ENCODE measurements at places on chromosomes 16 and 17.

GRCh38 chr16:11248133-11248532 is 7.9 kb downstream of the SOCS1 start:
- no peak for DNase-seq

GRCh38 chr17:7208754-7209460 is 10.7 kb downstream of the DLG4 start:
- no peak for DNase-seq

DNA sequence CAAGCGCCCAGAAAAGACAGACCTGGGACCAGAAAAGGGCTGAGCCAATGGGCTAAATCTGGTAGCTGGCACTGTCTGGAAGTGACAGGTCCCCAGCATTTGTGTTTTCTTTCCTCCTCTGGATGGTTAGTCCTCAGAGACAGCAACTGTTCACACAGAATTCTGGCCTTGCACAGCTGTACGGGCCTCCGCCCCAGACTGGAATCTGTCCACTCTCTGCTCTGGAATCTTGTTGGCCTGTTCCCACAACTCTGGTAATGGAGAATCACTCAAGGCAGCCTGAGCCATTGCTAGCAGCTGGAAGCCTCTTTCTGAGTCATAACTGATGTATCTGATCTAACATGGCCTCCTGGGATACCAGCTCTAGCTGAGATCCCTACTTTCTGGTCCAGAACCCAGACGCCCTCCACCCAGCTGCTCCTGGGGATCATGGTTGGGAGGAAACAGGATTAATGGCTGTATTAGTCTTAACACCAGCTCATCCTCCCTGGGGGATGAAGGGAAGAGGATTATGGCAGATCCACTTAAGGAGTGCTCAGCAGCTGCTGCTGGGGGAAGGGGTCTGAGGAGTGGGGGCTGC is 9.1 kb downstream of the ZNF668 start:
- no peak for DNase-seq

DNA sequence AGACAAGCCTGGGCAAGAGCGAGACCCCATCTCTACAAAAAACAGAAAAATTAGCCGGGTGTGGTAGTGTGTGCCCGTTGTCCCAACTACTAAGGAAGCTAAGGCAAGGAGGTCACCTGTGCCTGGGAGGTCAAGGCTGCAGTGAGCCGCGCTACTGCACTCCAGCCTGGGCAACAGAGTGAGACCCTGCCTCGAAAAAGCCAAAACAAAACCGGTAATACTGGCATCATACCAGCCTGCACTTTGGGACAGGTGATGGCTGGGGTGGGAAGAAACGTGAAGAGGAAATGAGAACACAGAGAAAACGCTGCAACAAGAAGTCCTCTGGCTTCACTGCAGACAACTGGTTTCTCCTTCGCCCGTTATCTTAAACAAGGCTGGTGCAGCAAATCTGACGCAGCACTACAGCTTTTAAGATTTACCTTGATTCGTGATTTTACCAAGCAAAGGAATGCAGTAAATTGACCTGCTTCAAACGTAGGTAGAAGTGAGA is 725 bp upstream of the CASC3 start:
- no peak for DNase-seq

- peak; percentile 70 for DNase-seq
Observed at GRCh38 chr17:43846221-43846712, 709 bp upstream of the CD300LG start.

GRCh38 chr16:27925612-27926011 is 137.9 kb downstream of the GSG1L start:
- DNase-seq: no peak

GRCh38 chr16:68744744-68745280 is 7.7 kb downstream of the CDH1 start:
- DNase-seq: no peak

DNA sequence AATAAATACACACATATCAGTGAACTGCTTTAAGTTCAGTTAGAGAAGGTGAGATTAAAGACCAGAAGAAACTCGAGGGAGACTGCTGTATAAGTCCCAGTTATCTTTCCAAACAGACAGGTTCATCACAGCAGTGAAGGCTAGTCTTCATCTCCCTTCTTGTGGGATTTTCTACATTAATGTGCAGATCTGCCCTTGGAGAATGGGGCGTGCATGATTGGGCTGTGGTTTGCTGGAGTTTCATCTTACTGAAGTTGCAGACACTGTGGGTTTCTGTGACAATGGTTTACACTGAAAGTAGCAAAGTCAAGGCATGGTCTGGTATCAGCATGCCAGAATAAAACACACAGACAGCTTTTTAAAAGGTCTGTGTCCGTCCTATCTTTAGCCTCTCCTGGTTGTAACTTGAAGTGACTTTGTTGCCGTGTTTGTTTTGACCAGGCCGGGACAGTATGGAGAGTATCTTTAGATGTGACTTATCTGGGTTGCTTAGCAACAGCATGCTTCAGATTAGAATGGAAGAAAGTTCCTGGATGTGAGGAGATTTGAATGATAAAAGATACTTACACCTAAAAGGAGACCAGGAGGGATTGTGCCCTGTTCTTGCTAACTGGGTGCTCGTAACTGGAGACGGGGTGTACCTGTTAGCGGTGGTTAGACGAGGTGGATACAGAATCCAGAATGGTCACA is 16.1 kb downstream of the NAA60 start:
- DNase-seq: no peak

GRCh38 chr16:85213926-85214675 is 101.8 kb upstream of the CIBAR2 start:
- DNase-seq: no peak

DNA sequence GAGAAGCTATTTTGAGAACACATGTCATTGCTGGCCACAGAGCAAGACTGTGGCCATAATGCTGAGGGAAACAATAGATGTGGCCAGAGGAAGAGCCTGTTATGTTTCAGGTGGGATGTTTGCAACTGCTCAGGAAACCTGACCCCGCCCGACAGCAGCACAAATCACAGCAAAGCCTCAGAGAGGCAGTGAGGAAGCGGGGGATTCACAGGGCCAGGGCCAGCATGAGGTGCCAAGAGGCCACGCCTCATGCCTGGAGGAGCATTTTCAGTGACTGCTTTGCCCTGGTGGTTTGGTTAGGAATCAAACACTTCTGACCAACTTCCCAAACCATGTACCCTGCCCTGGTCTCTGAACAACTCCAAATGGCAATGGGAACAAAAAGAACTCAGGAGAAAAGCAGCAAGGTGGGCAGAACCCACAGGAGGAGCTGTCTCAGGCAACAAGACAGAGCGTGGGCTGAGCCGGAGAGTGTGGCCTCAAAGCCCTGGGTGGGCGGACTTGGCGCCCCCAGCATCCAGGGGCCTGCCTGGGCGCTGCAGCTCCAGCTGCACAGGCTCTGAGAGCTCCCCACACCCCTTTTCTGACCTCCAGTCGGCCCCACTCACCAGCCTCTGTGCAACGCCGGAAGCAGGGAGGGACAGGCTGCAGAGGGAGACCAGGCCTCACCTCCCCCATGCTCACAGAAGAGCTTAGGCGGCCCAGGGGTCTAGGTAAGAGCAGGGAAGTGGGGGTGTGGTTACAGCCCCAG is 20.6 kb downstream of the HIC1 start:
- no peak for DNase-seq

- no peak for DNase-seq
Observed at GRCh38 chr17:30808785-30809286, 15.7 kb downstream of the CRLF3 start.

DNA sequence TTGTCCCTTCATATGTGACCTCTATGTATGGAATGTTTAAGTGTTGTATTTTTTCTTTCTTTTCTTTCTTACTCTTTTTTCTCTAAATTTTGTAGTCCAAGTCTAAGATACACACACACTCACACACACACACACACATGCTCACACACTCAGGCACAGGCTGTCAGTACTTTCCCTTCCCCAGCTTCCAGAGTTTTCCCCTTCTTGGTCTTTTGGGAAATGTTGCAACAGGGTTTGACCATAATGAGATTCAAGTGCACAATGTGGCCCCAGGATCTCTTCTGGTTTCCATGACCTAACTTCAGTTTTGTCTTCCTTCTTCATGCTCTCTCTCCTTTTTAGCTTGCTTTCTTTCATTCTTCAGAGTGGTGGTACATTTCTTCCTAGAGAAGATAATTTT is 289.8 kb upstream of the FOXF1 start:
- DNase-seq: no peak

DNA sequence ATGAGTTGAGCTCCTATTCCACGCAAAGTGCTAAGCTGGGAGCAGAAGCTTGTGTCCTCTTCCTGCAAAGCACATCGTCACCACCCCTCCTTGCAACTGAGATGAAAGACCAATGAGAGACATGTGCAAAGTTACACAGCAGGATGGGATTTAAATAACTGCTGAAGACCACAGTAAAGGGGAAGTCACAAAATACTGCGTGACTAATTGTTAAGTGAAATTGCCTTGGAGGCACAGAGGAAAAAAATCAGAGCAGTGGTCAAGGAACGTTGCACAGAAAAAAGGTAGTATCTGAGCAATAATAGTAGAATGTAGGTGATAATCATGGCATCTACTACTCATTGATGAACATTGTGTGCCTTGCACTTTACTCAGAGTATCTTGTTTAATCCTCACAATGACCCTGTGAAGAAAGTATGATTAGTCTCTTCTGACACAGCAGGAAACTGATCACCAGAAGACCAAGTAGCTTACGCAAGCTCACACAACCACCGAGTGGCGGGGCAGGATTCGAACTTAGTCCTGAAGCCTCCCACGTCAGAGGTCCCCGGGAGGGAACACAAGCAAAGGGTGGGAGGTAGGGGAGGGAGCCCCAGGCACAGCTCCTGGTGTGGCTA is 15.4 kb upstream of the MYO18A start:
- peak; percentile 32 for DNase-seq

- no peak for DNase-seq
Observed at GRCh38 chr16:78932355-78932943, 668.1 kb downstream of the MAF start.

DNA sequence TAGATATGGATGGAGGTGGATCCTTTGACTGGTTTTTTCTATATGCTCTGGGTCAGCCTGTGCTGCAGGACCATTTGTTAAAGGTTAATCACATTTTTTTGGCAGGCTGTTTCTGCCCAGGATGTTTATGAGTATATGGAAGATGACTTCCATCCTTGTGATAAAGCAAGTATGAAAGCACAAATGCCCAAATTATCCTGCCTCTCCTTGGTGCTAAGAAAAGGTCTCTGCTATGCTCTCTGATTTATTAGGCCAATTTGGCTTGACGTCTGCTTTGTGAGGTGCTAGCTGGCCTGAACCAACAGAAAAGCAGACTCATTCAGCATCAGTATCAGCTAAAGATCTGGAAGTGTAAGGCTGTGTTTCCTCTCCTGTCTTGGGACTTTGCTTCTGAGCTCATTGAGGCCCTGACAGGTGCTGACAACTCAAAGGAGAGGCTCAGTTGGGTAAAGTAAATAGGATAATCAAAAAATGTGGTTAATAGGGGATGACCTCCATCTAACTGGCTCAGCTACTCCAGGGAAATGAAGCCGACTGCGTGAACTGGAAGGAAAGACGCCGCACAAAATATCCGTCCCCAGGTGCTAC is 15.2 kb downstream of the ANKRD40 start:
- DNase-seq: no peak

DNA sequence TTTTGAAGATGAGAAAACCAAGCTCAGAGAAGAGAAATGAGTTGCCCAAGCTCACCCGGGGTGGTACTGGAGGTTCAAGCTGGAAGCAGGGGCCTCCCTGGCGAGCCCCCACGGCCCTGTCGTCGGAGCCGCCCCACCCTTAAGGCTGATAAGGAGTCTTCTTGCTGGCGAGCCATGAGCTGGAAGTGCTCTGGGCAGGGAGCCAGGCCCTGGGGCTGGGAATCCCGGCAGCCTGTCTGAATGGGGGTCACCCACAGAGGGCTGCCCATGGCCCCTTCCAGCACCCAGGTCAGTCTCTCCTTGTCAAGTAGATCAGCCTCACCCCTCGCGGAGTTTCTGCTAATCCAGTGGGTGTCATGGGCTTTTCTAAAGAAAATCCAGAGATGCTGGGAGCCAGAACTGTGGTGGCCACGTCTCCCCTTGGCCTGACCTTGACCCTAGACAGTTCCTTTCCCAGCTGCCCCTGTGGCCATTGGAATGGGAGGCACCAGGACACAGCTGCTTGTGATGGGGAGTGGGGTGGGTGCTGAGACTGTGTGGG is 1.2 kb upstream of the P2RX1 start:
- no peak for DNase-seq

GRCh38 chr17:36147601-36148000 is 28.8 kb downstream of the TBC1D3B start:
- no peak for DNase-seq

- DNase-seq: no peak
Observed at GRCh38 chr16:50501986-50502615, 46.1 kb upstream of the NKD1 start.

- no peak for DNase-seq
Observed at GRCh38 chr17:6100146-6100545, 30.0 kb downstream of the WSCD1 start.

GRCh38 chr17:76681222-76682137 is 29.3 kb downstream of the MXRA7 start:
- DNase-seq: peak; percentile 32

DNA sequence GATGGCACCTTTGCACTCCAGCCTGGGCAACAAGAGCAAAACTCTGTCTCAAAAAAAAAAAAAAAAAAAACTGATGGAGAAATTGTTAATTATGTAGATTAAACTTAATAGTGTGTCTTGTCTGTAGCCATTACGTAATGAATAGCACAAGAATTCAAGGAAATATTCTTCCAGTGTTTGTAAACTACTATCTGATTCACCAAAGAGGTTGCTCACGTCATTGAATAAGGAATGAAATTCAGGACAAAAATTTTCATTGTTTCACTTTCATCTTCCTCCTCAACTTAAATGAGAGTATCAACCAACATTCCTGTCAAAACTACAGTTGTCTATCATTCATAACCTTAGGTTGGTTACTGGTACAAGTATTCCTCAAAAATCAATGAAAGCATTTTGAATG is 30.7 kb upstream of the MYO18A start:
- DNase-seq: no peak

GRCh38 chr16:57623251-57624043 is 5.0 kb upstream of the ADGRG1 start:
- DNase-seq: no peak

- DNase-seq: no peak
Observed at GRCh38 chr16:496097-496886, 31.2 kb upstream of the CAPN15 start.

DNA sequence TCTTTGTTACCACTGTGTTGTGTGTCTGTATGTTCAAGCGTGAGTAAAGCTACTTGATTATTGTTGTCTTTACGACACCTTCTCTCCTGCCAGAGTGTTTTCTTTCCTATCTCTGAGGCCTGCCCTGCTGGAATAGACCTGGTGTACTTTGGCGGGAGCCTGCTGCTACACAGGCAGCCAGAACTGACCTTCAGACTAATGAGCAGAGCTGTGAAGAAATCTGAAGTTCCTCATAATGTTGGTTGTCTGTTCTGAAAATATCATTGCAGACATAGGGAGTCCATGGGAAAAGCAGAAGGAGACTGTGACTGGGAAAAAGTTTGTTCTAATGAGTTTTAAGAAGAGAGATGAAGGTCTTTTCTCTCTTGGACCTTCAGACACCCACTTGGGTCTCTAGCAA is 9.8 kb downstream of the RHOT1 start:
- no peak for DNase-seq
